H9 (cell line): ENCODE measurements at places on chromosomes 16 and 17.

GRCh38 chr16:11484691-11485258 lies 101.9 kb downstream of the LITAF start:
- H3K4me3 ChIP-seq, result no peak overlapping the region
- H3K36me3 ChIP-seq, result peaks cover 56% of the 10 kb centered on the region
- no peaks in the 10 kb centered on the region for H3K4me1 ChIP-seq
- H3K27me3 ChIP-seq, result no peaks in the 10 kb centered on the region

DNA sequence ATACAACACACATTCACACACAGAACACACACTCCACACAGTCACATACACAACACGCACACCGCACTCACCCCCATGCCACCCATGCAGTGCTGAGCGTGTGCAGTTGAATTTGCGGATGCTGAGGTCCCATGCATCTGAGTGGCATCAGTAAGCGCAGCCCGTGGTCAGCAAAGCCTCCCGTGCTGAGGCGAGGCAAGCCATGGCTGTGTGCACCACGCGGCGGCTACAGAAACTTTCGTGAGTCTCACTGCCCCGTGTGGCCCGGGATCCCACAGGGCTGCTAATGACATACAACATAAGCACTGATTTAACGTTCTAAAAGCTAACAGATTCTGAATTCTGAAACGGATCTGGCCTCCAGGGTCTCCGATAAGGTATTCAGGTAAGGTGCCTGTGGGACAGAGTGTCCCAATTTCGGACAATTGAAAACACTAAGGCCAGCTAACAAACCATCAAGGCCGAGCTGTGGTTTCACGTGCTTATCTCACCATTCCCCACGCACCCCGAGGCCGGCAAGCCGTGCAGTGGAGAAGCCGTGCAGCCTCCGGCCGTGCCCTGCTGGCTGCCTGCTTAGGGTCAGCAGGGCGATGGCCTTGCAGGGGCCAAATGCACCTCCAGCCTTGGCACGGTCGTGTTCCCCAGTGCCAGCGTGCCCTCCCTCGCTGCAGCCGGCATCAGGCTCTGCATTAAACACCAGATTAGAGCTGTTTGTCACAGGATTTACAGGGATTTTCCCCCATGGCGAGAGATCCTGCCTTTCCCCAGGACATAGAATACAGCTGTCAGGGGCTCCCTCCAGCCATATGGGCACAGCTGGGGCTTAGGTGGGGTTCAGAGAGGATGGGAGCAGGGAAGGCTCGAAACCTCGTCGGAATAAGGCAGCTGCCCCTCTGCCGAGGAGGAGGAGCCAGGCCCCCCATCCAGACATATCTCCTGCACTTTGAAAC lies 191.7 kb downstream of the C16orf95 start:
- H3K4me1 ChIP-seq, result no peaks in the 10 kb centered on the region
- no peak overlapping the region for H3K4me3 ChIP-seq
- peaks cover 8% of the 10 kb centered on the region for H3K36me3 ChIP-seq
- H3K27ac ChIP-seq, result no peak overlapping the region
- DNase-seq, result no peak

DNA sequence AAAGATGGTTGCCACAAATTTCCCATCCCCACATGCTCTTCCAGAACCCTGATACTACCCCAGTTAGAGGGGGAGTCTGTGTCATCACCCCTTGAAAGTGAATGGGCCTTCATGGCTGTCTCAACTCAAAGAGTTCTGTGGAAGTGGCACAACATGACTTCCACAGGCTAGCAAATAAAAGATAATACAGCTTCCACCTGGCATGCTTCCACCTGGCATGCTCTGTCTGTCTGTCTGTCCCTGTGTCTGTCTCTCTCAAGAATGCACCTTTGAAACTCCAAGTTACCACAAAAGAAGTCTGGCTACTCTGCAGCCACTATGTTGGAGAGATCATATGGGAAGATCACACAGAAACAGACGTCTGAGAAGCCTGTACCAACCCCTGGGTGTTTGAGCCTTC lies 35.0 kb downstream of the CFDP1 start:
- peaks cover 34% of the 10 kb centered on the region for H3K36me3 ChIP-seq
- H3K4me1 ChIP-seq, result no peaks in the 10 kb centered on the region
- H3K27ac ChIP-seq, result no peak overlapping the region
- H3K27me3 ChIP-seq, result no peaks in the 10 kb centered on the region

- peaks cover 19% of the 10 kb centered on the region for H3K36me3 ChIP-seq
- no peak for DNase-seq
- H3K4me3 ChIP-seq, result peak overlapping the region; percentile 97; the same call in 2 of the 3 replicates
- no peak overlapping the region for H3K27ac ChIP-seq
- H3K4me1 ChIP-seq, result peaks cover 5% of the 10 kb centered on the region; the same call in 1 of the 2 replicates
These were observed 2.6 kb downstream of the PCGF2 start for GRCh38 chr17:38745545-38745944.

- H3K4me1 ChIP-seq, result no peaks in the 10 kb centered on the region
- no peaks in the 10 kb centered on the region for H3K27me3 ChIP-seq
- H3K36me3 ChIP-seq, result peaks cover 50% of the 10 kb centered on the region
- H3K4me3 ChIP-seq, result no peak overlapping the region
- H3K27ac ChIP-seq, result no peak overlapping the region
These were observed 9.2 kb downstream of the PRPSAP2 start for GRCh38 chr17:18866866-18867813.
